ENCODE measurements at places on chromosomes 4 and X. TPM values are rescaled to one million over a fixed set of nuclear protein-coding genes. Genes with fewer than 3 reads are reported as not detected.

The C4orf54 gene
- total RNA-seq = not detected

The KIAA1210 gene
- not detected for total RNA-seq

The TTC29 gene
- 3.6 TPM for total RNA-seq

The LONRF3 gene
- 1.5 TPM for total RNA-seq

The L1CAM gene
- total RNA-seq = 2.9 TPM

Measured in type B pancreatic cell (in vitro differentiated cells).